RPMI8226 (cell line): ENCODE measurements at places on chromosomes 13 and 19.
A peak's percentile ranks its signal among the peaks of the same experiment; 100 is the strongest.

- DNase-seq: no peak
These were observed 13.9 kb downstream of the IGLON5 start for GRCh38 chr19:51325161-51325976.

DNA sequence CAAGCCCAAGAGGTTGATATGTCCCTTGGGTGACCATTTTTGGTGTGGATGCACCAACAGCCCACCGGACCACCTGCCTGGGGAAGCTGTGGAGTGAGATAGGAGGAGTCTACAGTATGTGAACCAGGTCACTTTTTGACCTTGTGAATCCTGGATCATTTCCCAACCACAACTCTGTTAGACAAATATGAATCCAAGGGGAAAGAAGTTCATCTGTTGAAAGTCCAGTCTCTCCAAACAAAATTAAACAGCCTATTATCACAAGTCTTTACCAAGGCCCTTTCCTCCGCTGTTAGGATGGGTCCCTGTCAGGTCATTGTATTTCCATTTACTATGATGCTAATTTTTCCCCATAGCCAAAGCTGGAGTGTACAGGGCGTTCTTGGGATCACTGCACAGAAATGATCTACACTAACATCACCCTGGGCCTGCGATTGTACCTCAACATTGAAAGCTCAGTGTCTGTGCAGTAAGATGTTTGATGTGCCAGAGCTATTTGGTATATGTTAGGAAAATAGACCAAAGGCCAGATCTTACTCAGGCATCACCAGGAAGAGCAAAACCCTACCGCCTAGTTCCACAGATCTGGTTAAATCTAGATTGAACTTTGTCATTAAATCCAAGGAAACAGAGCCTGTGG lies 117.1 kb downstream of the STARD13 start:
- no peak for DNase-seq

- no peak for DNase-seq
These were observed 19.9 kb upstream of the LGALS13 start for GRCh38 chr19:39582442-39582841.

- DNase-seq: no peak
These were observed 205.3 kb downstream of the MZT1 start for GRCh38 chr13:72521940-72522661.

DNA sequence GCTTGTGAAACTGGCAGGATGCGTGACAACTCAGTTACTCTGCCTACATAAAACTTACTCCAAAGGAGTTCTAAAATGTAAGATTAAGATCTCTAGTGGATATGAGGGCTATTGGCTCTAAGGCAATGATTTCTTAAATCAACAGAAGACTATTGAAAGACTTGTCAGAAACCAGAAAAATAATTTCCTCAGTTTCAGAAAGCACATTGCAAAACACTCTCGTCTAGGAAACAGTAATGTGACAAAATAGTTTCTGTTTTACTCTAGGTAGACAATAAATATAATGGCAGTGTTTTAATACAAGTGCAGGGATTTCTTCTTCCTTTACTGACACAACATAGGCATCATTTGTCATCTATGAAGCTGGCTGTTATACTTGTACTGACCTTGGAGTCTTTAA lies 230.1 kb downstream of the KCTD12 start:
- no peak for DNase-seq

DNA sequence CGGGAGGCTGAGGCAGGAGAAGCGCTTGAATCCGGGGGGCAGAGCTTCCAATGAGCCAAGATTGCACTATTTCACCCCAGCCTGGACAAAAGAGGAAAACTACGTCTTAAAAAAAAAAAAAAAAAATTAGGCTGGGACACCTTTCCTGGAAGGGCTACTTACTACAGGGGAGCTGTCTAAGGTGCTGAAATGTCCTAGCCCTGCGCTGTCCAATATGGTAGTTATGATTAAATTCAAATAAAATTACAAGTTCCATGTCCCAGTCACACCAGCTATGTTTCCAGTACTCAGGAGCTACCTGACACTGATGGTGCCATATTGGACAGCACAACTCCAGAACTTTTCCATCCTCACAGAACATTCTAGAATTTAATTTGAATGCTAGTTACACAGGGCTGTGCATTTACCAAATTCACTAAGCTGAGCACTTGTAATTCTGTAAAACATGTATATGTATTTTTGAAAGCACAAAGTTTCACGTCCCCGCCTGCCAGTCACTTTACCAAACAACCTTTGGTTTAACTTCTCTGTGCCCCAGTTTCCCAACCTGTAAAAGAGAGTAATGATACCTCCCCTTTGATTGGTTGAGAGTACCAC lies 9.2 kb upstream of the ZSCAN22 start:
- peak; percentile 52 for DNase-seq

GRCh38 chr19:51686171-51686570 lies 7.0 kb upstream of the SPACA6 start:
- no peak for DNase-seq

DNA sequence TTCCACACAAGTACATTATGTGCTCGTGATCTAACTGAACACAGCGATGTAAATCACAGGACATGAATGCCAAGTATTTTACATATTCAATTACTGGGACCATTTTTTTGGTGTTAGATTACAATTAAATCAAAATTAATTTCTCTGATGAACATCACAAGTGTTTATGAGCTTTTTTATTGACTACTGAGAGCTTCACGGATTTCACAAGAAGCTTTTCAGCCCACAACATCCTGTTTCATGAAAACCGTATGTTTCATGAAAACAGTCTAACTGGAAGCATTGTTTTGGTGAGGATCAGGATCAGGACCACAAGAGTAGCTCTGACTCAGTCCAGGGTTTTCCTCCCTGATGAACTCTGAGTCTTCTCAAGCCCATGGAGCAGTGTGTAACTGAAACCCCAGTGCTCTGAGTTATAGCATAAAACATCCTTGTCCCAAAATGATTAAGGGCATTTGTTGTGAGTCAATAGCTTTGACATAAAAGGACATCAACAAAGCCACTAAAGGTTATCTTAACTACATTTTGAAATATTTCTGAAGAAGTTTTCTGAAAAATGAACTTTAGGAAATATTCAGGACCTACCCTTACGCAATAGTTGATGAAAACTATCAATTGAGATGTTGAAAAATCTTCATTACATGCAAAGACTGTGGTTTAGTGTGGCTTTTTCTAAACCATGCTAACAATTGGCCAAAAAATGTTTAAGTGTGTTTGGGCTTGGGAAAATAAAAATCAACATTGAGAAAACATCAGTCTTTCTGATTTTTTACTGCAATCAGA lies 49.3 kb downstream of the UFM1 start:
- no peak for DNase-seq

- no peak for DNase-seq
These were observed 41.5 kb downstream of the KLF12 start for GRCh38 chr13:74092711-74093110.

DNA sequence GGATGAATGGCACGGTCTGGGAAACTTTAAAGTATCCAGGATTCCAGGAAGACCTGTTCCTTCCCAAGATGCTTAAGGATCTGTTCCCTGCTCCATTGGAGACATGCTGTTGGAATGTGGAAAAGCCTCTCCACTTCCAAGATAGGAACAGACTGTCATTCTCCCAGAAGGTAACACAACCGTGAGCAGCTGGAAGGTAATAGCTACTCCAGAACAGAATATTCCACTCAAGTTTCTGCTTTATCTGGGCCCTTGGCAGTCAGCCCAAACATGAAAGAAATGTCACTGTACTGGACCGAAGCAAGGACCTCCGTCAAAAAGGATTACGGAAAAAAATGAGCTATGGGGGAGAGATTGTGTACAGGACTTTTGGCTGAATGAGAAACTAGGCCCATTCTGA lies 420.9 kb upstream of the NBEA start:
- DNase-seq: no peak

DNA sequence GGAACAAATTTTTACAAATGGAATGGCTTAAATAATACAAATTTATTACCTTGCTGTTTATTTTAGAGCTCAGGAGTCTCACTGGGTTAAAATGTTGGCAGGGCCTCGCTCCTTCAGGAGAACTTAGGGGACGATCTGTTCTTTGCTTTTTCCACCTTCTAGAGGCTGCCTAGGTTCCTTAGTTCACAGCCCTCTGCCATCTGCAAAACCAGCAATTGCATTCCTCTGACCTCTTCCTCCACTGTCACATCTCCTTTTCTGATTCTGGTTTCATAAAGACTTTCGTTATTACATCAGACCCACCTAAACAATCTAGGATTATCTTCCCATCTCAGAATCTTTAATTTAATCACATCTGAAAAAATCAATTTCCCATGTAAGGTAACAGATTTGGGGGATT lies 249.6 kb upstream of the SPRY2 start:
- DNase-seq: no peak

GRCh38 chr19:12698138-12698537 lies 1.7 kb upstream of the FBXW9 start:
- no peak for DNase-seq

DNA sequence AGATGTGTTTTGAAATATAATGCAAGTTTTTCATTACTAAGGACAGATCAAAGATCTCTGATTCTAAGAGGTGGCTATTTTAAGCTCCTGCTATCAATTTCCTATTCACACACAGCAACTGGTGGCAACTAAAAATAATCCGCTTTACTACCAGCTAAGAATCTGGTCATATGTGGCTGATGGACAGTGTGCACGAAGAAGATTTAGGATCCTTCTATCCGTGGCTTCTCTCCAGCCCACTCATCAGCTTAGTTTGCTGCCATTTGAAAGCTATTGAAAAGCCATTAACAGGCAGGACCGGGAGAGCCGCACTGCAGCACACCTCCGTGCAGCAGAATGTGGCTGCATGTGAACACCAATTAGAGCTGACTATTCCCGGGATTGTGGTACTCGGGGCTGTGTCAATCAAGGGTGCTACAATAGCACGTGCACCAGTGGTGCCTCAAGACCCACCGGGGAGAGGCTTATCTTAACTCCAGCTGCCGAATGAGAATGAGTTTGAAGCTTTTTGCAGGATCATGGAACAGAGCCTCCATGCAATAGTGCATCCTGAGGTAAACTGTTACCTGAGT lies at the start of gene MYO16:
MYO16 (plus strand) TSS at position 431 of the 572 bp plus-strand sequence. CDS start 234 bp downstream, outside the sequence.
- DNase-seq: no peak

- no peak for DNase-seq
These were observed 1.1 kb downstream of the WTIP start for GRCh38 chr19:34482380-34483250.

- no peak for DNase-seq
These were observed 16.3 kb downstream of the MPND start for GRCh38 chr19:4359627-4360000.

DNA sequence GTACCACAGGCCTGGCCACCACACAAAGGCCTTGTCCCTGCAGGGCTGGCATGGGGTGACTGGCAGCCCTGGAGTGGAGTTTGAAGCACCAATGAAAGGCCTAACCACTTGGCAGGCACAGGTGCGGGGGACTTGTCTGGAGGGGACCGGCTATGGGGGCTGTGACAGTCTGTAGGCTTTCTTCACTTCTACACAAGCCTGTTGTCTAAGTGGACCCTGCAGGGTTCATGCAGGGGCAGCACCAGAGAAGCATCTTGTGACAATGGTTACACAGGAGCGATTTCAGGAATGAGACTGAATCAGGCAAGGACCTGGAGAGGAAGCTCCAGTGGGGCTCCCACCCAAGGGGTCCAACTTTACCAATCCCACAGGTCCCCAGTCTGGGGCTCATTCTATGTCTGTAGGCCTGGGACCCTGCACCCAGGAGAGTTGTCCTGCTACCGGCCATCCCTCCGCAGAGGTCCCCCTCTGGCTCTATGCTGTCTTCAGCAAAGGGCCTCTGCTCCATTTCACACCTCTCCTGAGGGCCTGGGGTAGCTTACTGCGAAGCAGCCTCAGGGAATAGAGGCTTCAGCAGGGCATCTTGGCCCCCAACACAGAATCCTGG lies 2.3 kb upstream of the ZNF837 start:
- DNase-seq: no peak

GRCh38 chr19:17954401-17954800 lies 12.5 kb upstream of the KCNN1 start:
- DNase-seq: no peak

DNA sequence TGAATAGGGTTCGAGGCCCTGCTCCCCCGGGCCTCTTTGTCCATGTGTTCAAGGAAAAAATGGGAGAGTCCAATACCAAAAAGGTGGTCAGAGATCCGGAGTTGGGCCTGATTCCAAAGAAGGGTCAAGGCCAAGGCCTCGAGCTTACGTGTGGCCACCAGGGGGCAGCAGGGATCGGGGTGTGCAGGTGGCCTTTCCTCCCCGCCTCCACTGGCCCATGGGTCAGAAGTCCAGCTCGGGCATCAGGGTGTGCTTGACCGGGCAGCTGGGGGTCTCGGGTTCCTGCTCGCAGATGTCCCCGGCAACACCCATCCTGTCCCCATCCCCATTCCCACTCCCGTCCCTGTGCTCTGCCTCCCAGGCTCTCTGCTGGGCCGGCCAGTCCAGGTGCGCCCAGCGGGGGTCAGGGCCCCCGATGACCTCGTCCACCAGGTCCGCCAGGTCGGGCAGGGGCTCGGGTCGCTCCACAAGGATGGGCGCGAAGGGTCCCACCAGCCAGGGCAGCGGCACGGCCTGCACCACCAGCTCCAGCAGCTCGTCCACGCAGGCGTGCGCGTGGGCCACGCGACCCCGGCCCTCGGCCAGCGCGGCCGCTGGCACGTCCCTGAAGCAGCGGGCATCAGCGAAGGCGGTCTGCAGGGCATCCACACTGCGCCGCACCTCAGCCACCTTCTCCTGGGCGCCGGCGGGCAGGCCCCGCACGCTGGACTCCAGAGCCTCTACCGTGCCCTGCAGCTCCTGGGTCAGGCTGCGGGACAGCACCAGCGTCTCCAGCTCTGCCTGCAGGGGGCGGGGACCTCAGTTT lies 5.2 kb upstream of the PLIN4 start:
- peak; percentile 62 for DNase-seq

DNA sequence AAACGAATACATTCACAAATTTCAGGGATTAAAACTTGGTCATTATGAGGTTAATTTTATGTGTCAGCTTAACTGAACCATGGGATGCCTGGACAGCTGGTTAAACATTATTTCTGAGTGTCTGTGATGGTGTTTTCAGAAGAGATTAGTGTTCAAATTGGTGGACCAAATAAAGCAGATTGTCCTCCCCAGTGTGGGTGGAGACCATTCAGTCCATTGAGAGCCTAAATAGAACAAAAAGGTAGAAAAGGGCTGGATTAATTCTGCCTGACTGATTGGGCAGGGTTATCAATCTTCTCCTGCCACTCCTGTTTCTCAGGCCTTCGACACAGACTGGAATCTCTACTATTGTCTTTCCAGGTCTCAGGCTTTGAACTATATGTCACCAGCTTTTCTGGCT lies 203.8 kb upstream of the SLITRK6 start:
- no peak for DNase-seq

DNA sequence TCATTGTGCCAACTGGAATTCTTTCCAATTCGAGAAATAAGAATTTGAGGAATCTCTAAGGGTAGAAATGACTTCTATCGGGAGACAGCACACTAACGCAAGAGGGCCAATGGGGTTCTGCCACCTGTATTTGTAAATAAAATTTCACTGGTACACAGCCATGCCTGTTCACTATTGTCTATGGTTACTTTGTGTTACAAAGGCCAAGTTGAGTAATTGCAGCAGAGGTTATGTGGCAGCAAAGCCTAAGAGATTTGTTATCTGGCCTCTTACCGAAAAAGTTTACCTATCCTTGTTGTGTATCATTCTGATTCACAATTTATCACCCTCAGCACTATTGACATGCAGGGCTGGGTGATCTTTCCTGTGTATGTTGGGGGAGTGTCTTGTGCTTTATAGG lies 278.0 kb downstream of the KLF5 start:
- DNase-seq: no peak

GRCh38 chr19:14449321-14449720 lies 16.2 kb downstream of the PKN1 start:
- no peak for DNase-seq

- no peak for DNase-seq
These were observed 2.2 kb downstream of the CRTC1 start for GRCh38 chr19:18685597-18686190.

GRCh38 chr13:82002710-82003109 lies 1661.8 kb upstream of the SPRY2 start:
- no peak for DNase-seq
